ENCODE measurements at places on chromosomes 6 and 20.

DNA sequence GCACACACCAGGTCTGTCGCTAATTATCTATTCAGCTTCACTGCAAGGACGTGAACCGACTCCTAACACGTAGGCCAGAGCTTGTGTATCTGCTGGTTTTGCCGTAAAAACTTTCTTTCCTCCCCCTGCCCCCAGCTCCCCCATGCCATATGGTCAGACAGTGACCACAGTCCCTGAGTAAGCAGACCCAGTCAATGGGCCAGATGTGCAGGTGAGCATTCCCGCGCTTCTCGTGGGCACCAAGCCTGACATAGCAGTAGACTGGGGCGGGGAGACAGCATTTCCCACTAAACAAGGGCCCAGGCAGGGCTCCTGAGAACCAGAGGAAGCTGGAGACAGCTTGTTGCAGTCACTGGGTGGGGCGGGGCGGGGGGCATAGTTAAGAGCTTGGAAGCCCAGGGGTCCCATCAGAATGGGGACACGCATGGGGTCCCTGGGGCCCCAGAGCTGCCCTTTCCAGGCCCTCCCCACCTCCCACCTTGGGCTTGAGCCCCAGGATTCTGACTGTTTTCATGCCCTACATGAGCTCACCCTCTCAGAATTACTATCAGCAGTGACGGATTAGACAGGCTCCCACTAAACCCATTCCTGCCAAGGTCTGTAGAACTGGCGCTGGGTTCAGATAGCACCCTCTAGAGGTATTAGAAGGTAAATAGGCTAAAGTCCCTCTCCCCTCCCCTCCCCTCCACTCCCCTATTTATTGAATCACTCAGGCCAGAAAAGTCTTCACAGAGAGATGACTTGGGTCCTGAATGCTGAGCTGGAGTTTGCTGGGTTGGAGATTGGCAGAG lies 51.8 kb downstream of the CDH26 start:
- DNase-seq = no peak

DNA sequence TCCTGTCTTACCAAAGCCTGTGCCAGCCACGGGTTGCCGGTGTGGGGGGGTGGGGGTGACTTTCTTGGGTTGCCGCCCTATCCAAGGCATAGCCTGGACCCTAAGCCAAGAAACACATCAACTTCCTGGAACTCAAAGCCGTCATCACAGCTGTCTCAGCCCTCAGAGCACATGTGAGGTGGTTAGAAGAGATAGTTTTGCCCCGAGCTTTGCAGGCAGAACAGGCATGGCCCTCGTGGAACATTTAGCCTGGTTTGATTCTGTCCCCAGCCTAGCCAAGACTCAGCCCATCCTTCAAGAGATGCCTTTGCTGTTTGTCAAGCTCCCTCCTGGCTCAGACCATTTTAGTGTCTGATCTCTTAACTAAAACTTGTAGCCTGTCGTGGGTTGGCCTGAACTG lies 64.9 kb downstream of the RREB1 start:
- DNase-seq = no peak

GRCh38 chr20:14764511-14765369 lies 427.3 kb upstream of the FLRT3 start:
- DNase-seq = no peak

DNA sequence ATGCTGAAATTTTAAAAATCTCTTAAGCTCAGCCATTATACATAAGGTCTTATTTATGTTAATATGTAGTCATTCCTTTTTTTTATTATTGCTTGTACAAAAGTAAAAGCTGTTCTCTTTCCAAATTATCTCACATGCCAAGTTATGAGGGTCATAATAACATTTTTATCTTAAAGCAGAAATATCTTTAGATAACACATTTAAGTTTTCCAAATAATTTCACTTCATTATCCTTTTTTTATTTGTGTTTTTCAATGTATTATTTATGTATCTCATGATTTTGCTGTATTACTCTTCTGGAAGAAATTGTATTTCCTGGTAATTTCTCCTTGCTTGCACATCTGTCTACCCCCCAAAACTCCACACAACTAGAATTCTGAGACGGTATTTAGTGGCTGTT lies 461.1 kb upstream of the SOX4 start:
- no peak for DNase-seq

DNA sequence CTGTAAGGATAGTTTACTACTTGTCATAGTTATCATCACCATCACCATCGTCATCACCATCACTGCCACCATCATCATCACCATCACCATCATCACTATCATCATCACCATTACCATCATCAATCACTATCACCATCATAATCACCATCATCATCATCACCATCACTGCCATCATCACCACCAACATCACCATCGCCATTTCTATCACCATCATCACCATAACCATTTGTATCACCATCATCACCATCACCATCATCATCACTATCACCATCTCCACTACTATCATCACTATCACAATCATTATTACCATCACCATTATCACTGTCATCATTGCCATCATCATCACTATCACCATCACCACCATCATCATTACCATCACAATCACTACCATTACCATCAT lies 655.5 kb upstream of the DEFB115 start:
- DNase-seq = no peak

DNA sequence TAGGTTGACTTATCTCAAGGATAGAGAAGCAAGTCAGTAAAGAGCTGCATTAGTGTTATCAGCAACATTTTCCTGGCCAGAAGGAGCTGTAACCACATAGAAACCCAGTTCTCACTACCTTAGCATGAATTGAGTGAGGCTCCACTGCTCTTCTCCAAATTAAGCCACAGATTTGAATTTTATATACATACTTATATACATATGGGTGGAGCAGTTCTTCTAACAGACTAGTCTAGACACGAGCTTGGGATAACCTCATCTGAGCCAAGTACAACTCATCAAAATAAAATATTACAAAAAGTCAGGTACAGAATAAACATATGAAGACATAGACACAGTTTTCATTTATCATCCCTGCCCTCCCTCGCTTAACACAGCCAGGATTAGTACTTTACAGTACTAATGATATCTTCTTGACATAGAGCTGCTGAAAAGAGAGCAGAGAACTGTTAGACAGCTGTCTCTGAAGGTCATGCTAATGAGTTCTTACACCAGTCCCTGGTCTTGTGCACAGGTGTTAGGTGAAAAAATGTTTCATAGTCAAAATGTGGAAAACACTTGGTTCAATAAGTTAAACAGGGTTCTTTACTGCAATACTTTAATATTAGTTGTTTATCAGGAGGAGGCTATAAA lies 147.4 kb upstream of the HTR1E start:
- DNase-seq = no peak

DNA sequence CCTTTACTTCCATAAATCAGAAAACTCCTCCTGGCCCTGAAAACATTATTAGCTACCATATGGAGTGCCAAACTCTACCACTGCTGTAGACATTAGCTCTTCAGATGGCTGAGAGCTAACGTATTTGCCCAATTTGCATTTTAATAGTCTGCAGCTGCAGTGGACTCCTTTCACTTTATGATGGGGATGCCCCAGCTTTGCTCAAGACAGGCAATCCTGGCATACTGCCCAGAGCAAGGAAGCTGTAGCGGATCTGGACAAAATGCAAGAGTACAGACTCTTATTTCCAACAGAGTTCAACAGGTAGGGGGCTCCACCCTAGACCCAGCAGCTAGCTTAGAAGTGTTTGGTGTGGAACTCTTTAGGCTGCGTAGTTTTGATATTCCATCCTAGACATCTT lies 246.7 kb downstream of the FOXC1 start:
- no peak for DNase-seq

- no peak for DNase-seq
Observed at GRCh38 chr6:21507811-21508210, 85.7 kb upstream of the SOX4 start.

DNA sequence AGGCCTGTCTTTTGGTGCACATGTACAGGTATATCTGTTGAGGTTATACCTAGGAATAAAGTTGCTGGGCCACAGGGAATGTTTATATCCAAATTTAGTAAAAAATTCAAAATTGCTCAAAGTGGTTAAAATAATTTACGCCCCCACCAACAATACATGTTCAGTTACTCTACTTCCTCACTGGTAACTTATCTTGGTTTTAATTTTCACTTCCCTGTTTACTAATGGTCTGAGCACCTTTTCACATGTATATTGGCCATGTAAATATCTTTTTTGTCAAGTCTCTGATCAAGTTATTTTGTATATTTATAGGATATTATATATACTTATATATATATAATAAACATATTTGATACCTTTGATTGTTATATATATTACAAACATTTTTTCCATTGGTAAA lies 9.7 kb downstream of the PDE7B start:
- DNase-seq = no peak

DNA sequence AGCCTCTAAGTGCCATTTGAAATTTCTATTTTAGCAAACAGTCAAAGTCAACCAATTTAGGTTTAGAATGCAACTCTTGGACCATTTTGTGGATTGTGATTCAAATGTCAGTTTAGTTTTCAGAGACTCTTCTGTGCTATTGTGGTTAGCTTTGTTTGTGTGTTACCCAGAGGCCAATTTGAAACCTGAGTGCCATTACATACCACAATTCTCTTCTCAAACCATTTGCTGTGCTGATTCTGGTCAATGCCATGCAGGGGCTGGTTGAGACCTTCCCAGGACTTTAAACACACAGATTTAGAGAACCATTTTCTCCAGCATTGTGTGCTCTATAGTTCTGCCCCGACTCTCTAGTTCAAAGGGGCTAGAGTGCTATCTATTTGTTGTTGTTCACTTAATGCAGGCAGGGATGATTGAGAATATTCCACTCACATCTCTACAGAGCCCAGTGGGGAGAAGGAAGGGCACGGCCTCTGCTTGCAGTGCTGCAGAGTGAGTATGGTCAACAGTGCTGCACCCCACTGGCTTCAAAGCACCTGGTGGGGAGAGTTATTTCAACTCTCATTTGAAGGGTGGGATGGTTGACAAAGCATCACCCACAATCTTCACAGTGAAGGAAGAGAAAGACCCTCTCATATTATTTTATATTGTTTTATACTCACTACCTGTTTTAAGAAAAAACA lies 738.2 kb downstream of the COL12A1 start:
- DNase-seq = no peak

- no peak for DNase-seq
Observed at GRCh38 chr6:128743974-128744765, 138.8 kb upstream of the LAMA2 start.
